ENCODE measurements at places on chromosomes 16 and 17. TPM values are rescaled to one million over a fixed set of nuclear protein-coding genes. Genes with fewer than 3 reads are reported as not detected.
A peak's percentile ranks its signal among the peaks of the same experiment; 100 is the strongest.

- peak overlapping the region; percentile 90 for H3K27ac ChIP-seq
- H3K27me3 ChIP-seq: no peaks in the 10 kb centered on the region
- DNase-seq: no peak
- peak overlapping the region; percentile 81 for H3K4me3 ChIP-seq
- H3K4me1 ChIP-seq: peaks cover 67% of the 10 kb centered on the region
Observed at GRCh38 chr17:40447148-40447644, 3.9 kb downstream of the IGFBP4 start.

DNA sequence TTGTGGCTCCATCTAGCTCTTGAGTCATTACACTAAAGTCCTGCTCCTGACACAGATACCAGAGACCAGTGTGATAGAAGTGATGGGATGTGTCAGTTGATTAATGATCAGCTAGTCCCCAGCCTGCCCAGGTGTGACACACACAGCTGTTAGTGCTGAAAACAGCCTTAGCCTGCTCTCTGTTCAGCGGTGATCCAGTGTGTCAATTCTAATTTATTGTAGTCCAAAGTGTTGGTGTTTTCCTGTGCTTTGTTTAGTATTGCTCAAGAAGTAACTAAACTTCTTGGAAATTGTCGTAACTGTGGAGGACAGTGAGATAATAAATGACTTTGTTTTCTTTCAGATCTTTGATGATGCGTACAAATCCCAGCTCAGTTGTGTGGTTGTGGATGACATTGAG lies 92.3 kb downstream of the WNT3 start:
- no peaks in the 10 kb centered on the region for H3K27me3 ChIP-seq
- no peaks in the 10 kb centered on the region for H3K4me1 ChIP-seq
- H3K36me3 ChIP-seq: peaks cover 42% of the 10 kb centered on the region
- H3K27ac ChIP-seq: no peak overlapping the region
- no peak overlapping the region for H3K4me3 ChIP-seq

PRAC1 gene
- not detected for total RNA-seq

DNA sequence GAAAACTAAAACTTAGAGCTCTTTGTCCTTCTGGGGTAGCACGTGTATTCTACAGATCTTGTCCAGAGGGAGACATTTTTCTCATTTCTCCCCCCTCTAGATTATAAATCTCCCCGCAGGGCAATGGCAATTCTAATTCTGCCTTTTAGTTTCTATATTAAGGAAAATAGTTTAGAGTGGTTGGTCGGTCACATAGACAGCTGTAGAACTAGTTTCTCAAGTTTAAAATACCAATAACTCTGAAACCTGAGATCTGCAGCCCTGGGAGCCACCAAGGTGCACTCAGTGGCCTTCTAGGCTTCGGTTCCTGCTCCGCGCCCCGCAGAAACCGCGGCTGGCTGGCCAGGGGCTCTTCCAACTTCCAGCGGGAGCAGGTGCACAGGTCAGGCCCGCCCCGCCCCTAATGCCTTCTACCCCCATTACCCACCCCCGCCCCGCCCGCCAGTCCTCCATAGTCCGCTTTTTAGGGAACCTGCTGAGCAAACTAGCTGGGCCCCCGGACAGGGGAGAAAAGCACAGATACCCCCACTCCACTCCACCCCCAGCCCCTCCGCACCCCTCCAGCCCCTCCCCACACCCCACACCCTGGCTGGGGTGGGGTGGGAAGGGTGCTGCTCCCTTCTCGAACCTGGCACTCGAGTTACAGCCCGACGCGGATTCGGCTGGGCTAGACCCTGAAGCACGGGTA lies 431 bp downstream of the SLFN11 start:
- no peaks in the 10 kb centered on the region for H3K36me3 ChIP-seq
- peak; percentile 69 for DNase-seq
- no peaks in the 10 kb centered on the region for H3K27me3 ChIP-seq
- peak overlapping the region; percentile 66 for H3K4me3 ChIP-seq
- H3K27ac ChIP-seq: peak overlapping the region; percentile 94

GRCh38 chr17:3639981-3640596 lies 3.5 kb downstream of the CTNS start:
- H3K27me3 ChIP-seq: no peaks in the 10 kb centered on the region
- peaks cover 14% of the 10 kb centered on the region for H3K4me1 ChIP-seq

GRCh38 chr17:42568341-42569111 lies 1.6 kb downstream of the MLX start:
- peak; percentile 61 for DNase-seq
- peak overlapping the region; percentile 97 for H3K27ac ChIP-seq
- H3K36me3 ChIP-seq: peaks cover 75% of the 10 kb centered on the region
- peak overlapping the region; percentile 97 for H3K4me3 ChIP-seq
- H3K4me1 ChIP-seq: peaks cover 42% of the 10 kb centered on the region
- no peaks in the 10 kb centered on the region for H3K27me3 ChIP-seq

DNA sequence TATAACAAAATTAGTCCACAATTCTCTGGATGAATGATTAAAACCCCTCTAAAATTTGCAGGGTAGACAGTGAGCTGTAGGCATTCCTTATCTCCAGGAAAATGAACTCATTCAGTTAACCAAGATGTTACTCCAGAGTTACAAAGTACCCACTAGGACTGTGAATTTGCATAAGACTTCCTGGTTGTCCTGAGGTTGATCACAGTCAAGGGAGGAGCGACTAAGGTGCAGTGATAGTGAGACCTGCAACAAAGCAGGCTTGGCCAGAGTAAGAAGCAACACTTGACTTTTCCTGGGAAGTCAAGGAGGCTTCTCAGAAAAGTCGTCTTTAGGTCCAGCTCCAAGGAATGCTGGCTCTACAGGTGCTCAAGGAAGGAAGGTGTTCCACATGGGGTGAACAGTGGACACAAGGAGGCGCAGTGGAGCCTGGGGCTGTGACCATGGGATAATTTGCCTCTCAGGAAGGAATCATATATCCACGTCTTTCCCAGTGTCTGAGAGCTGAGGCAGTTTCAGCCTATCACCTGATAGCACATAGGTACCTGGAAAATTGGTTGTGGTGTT lies 821.1 kb upstream of the EEF2KMT start:
- no peak for DNase-seq
- no peaks in the 10 kb centered on the region for H3K36me3 ChIP-seq
- H3K27me3 ChIP-seq: no peaks in the 10 kb centered on the region
- H3K4me3 ChIP-seq: no peak overlapping the region
- no peaks in the 10 kb centered on the region for H3K4me1 ChIP-seq
- H3K27ac ChIP-seq: no peak overlapping the region

SDR42E2 gene
- total RNA-seq: 0.14 TPM

GRCh38 chr16:10635365-10636021 lies 55.1 kb upstream of the EMP2 start:
- no peaks in the 10 kb centered on the region for H3K36me3 ChIP-seq
- no peak for DNase-seq
- H3K27ac ChIP-seq: no peak overlapping the region
- no peak overlapping the region for H3K4me3 ChIP-seq
- no peaks in the 10 kb centered on the region for H3K4me1 ChIP-seq

HOXB1 gene
- total RNA-seq: not detected

DNA sequence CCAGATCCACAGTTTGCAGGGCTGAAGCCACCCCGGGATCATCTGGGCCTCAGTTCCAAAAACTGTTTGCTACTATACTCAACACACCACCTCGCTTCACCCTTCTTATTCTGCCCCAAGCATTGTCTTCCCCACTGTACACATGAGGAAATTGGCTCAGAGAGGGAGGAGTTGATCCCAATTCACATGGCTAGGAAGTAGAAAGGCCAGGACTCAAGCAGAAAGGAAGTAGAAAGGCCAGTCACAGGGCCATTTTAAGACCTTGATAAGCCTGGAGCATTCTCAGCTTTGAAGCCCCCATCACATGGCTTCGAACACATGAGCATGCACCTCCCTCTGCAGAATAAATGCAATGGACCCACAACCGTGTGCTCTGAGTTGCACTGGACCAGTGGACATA lies 7.7 kb upstream of the PRSS22 start:
- no peaks in the 10 kb centered on the region for H3K36me3 ChIP-seq
- no peak overlapping the region for H3K4me3 ChIP-seq
- DNase-seq: no peak
- H3K27me3 ChIP-seq: no peaks in the 10 kb centered on the region
- H3K4me1 ChIP-seq: peaks cover 5% of the 10 kb centered on the region
- no peak overlapping the region for H3K27ac ChIP-seq

DYNLL2 gene
- total RNA-seq: 37.8 TPM

CCL16 gene
- 0.58 TPM for total RNA-seq

DNA sequence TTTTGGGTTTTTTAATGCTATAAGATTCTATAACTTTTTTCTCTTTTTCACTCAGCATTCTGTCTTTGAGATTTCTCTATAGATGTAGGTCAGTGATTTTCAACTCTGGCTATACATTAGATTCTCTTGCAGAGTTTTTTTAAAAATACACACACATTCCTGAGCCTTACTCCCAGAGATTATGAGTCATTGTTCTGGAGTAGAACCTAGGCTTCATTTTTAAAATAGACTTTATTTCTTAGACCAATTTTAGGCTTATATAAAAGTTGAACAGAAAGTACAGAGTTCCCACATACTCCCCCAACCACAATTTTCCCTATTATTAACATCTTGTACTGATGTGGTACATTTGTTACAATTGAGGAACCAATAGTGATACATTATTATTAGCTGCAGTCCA lies 63.3 kb downstream of the CYB561 start:
- peaks cover 17% of the 10 kb centered on the region for H3K36me3 ChIP-seq
- H3K27me3 ChIP-seq: no peaks in the 10 kb centered on the region
- no peak overlapping the region for H3K4me3 ChIP-seq
- no peak for DNase-seq
- H3K27ac ChIP-seq: no peak overlapping the region

DNA sequence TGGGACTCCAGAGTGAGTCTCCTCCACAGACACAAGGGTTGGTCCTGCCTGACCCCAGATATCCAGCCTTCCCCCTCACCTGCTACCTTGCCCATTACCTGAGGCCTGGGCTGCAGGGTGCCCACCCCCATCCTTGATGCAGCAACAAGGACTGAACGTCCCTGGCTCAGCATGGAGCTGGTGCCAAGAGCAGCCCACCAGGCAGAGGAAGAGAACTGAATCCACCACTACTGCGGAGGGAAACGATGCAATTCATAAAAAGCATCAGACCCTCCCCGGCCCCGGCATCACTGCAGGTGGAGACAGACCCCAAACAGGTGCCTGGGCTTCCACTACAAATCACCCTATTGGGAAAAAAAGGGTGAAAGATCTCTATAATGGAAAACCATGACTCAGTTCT lies 131.0 kb upstream of the TNRC6C start:
- no peaks in the 10 kb centered on the region for H3K27me3 ChIP-seq
- DNase-seq: peak; percentile 34
- H3K4me1 ChIP-seq: peaks cover 13% of the 10 kb centered on the region
- H3K27ac ChIP-seq: no peak overlapping the region
- H3K36me3 ChIP-seq: no peaks in the 10 kb centered on the region
- no peak overlapping the region for H3K4me3 ChIP-seq

- no peak overlapping the region for H3K4me3 ChIP-seq
- no peak for DNase-seq
- H3K27ac ChIP-seq: no peak overlapping the region
- H3K27me3 ChIP-seq: no peaks in the 10 kb centered on the region
Observed at GRCh38 chr17:27414271-27414670, 42.0 kb upstream of the KSR1 start.

GRCh38 chr17:3683054-3683511 lies 12.9 kb downstream of the P2RX5 start:
- no peak overlapping the region for H3K27ac ChIP-seq
- DNase-seq: no peak
- peaks cover 27% of the 10 kb centered on the region for H3K27me3 ChIP-seq
- H3K4me1 ChIP-seq: no peaks in the 10 kb centered on the region
- H3K36me3 ChIP-seq: no peaks in the 10 kb centered on the region

Data from upper lobe of right lung (tissue), 1 donor.